ENCODE measurements at places on chromosomes 12 and 14.

DNA sequence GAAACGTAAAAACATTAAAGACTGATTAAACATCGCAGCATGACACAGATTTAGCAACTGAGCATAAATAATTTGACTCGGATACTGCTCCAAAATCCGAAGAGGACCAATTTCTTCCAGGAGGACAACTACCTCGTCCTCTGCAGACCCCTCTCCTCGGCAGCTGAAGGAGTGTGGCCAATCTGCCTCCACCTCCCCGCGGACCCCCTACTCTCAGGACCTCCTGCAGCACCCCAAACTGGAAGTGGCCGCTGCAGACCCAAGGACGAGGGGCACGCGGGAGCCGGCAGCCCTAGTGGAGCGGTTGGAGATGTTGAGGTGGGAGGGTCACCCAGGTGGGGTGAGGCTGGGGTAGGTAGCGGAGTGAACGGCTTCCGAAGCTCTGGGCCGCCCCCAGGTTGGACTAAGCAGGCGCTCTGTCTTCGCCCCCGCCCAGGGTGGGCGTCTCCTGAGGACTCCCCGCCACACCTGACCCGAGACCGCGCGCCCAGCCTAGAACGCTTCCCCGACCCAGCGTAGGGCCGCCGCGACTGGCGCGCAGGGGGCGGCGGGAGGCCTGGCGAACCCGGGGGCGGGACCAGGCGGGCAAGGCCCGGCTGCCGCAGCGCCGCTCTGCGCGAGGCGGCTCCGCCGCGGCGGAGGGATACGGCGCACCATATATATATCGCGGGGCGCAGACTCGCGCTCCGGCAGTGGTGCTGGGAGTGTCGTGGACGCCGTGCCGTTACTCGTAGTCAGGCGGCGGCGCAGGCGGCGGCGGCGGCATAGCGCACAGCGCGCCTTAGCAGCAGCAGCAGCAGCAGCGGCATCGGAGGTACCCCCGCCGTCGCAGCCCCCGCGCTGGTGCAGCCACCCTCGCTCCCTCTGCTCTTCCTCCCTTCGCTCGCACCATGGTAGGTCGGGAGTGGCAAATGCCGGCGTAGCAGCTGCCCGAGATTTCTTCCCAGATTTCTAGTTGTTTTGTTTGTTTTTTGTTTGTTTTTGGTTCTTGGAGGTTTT is at the start of gene CALM1:
TSS of gene CALM1 (plus strand) at position 689 of the 999 bp plus-strand sequence. CDS start at position 891, 202 bp downstream.
- DNase-seq = peak; percentile 93

DNA sequence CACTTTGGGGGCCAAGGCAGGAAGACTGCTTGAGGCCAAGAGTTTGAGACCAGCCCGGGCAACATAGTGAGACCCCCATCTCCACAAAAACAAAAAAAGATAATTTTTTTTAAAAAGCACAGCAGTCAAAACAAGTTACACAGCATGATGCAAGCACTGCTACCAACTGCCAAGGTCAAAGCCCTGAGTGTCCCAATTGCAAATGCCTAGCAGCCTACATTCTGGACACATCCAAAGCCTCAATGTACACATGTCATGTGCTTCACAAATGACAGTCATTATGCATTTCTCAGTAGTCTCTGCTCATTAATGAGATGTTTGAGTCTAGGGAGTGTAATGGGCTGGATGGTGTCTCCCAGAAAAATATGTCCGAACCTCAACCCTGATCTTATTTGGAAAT is 113.7 kb upstream of the CCND2 start:
- DNase-seq = no peak

GRCh38 chr14:104441275-104442106 is 138.1 kb upstream of the C14orf180 start:
- DNase-seq = no peak

GRCh38 chr14:100537446-100538350 is 49.5 kb downstream of the BEGAIN start:
- no peak for DNase-seq

DNA sequence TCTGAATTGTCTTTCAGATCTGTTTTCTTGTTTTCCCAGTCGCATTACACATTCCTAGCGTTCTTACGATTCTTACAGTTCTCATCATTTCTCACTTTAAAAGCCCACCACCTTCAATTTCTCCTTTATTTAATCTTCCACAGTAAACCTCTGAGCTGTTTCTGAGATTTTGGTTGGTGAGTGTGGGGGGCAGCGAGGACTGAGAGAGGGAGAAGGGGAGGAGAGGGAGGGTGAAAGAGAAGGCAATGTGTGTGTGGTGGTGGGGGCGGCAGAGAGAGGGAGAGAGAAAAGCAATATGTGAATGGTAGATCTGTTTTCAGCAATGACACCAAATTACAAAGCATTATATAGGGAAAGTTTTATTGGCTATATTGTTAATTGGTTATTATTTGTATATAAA is 282.6 kb downstream of the SOX5 start:
- DNase-seq = no peak

DNA sequence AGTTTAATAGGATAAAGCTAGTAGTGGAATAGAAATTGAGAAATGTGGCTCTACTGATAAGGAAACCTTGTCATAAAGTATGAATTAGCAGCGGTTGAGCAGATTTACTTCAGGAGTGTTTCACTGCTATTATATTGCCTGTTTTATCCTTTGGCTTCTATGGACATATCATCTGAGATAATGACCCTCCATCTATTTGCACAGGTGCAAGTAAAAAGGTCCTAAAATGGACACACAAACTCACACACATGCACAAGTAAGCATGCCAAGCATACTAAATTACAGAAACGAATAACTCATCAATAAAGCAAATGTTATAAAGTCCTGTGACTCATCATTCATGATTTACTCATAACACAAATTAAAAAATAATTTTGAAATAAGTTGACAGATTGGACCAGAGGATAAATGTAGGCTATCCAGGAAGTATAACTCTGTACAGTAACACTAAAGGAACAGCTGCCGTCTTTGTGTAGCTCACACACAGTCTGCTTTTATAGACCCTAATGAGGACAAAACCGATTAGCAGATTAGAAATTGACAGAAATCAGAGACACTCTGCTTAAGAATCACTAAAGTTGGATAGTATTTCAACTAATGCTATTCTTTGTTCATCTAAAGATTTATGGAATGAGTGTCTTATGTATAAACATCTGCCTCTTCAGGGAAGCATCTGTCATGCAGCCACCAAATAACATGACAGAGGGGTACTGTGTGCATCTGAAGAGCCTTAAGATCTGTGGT is 73.9 kb downstream of the SYT1 start:
- no peak for DNase-seq

GRCh38 chr14:37545174-37545573 is 49.9 kb downstream of the FOXA1 start:
- DNase-seq = no peak

DNA sequence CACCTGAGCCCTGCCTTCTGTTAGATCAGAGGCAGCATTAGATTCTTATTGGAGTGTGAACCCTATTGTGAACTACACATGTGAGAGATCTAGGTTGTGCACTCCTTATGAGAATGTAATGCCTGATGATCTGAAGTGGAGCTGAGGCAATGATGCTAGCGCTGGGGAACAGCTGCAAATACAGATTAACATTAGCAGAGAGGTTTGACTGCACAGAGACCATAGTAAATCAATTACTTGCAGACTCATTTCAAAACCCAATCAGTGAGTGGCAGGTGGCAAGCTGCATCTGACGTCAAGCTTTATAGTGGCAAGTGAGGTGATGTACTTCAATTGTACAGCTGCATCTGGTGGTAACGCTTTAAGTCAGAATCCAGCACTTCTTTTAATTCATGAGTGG is 141.6 kb downstream of the GPHN start:
- DNase-seq = no peak

GRCh38 chr12:113222730-113223531 is 1.7 kb downstream of the TPCN1 start:
- no peak for DNase-seq

DNA sequence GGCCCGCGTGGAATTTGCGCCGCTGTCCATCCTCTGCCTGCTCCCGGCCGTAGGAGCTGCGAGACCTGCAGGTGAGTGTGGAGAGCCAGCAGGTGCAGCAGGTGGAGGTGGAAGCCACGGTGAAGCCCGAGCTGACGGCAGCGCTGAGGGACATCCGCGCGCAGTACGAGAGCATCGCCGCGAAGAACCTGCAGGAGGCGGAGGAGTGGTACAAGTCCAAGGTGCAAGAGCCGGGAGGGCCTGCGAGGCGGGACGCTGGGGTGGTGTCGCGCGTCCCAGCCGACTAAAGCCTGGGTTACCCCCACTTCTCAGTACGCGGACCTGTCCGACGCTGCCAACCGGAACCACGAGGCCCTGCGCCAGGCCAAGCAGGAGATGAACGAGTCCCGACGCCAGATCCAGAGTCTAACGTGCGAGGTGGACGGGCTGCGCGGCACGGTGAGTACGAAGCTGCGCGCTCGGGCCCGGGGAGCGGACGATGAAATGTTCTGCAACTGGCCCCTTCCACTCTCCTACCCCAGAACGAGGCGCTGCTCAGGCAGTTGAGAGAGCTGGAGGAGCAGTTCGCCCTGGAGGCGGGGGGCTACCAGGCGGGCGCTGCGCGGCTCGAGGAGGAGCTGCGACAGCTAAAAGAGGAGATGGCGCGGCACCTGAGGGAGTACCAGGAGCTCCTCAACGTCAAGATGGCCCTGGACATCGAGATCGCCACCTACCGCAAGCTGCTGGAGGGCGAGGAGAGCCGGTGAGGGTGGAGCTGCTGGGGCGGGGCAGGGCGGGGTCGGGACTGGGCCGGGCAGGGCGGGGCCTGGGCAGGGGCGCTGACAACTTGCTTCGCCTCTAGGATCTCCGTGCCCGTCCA is 2.1 kb downstream of the PRPH start:
- DNase-seq = no peak

- no peak for DNase-seq
Measured at GRCh38 chr12:79775355-79776027, 84.7 kb upstream of the PAWR start.

GRCh38 chr12:112577473-112578329 is 159.0 kb downstream of the PTPN11 start:
- no peak for DNase-seq

DNA sequence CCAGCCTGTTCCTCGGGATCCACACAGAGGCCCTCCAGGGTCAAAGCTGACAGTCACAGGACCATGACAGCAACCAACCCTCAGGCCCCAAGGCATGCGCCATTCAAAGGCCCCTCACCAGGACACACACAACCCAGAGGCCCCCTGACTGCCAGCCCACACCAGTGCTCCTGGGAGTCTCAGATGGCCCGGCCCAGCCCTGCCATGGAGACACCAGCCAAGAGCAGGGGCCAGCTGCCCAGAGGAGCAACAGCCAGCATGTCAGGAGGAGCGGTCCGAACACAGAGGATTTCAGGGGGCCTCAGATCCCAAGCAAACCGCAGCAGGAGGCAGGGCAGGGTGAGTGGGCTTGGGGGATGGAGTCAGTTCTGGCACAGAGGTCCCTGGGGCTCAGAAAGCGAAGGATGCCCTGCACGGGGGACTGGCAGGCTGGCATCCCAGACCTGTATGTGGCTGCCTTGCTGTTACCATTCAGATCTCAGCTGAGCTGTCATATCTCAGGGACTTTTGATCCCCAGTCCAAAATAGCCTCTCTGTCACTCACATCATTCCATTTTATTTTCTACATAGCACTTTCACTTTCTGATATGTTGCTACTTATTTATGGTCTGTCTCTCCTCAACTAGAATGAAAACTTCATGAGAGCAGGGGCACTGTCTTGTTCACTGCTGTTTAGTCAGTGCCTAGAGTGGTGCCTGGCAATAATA is 4.8 kb downstream of the TMEM229B start:
- no peak for DNase-seq

All from activated CD4-positive, alpha-beta T cell treated with anti-CD3 and anti-CD28 coated beads for 24 hours (primary cell).